ENCODE measurements at places on chromosomes 13 and 19. TPM values are rescaled to one million over a fixed set of nuclear protein-coding genes. Genes with fewer than 3 reads are reported as not detected.

Gene SRRM5
- 0.10 TPM for total RNA-seq

DNA sequence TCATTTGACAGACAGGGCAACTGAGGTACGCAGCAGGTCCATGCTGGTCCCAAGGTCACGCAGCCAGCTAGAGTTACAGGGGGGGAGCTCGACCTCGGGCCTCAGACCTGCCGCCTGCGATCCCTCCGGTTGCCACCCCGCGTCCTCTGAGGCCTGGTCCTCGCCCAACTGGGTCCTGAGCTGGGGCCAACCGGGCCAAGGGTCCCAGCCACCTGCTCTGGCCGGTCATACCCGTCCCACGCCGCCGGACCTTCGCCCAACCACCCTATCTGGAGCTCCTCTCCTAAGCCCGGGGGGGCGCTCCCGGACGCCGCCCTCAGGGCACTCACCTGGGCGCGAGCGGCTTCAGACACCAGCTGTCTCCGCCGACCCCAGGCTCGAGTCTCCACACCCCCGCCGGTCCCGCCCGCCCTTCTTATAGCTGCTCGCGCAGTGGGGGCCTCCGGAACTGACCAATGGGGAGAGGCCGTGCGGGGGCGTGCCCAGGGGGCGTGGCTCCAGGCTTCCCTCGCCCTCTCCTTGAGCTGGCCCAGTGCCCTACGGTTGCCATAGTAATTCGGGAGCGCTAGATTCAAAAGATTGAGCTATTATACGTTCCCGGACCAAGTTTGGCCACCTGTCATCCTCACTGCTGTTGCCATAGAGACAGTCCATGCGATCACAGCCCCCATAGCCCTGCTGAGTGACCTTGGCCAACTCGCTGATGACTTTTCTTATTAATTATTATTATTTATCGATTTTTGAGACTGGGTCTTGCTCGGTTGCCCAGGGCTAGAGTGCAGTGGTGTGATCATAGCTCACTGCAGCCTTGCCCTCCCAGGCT is at the start of gene PLIN5:
Gene PLIN5, minus strand, starts transcription at position 389 of the 823 bp plus-strand sequence. CDS start 1,150 bp downstream, outside the sequence.
- peak; percentile 86 for DNase-seq

- no peak for DNase-seq
Measured at GRCh38 chr13:20446405-20446804, 79.3 kb downstream of the CRYL1 start.

DNA sequence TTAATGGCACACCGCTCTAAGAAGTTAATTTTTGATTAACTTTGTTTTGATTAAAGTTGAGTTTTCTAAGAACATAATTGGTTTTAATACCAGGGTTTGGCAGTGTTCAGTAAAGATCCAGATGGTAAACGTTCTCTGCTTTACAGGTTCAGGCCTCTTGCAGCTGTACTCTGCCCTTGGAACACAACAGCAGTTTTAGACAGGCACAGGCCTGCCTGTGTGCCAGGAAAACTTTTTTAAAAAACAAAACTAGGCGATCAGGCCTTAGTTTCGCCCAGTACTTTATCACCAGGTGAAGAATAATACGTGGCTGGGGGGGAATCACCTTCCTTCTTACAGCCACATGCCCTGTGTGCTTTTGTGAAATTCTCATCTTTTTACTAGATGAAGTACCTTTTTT is 38.0 kb upstream of the TEX29 start:
- DNase-seq, result no peak
